ENCODE measurements at places on chromosomes 6 and 20. TPM values are rescaled to one million over a fixed set of nuclear protein-coding genes. Genes with fewer than 3 reads are reported as not detected.
A peak's percentile ranks its signal among the peaks of the same experiment; 100 is the strongest.

DNA sequence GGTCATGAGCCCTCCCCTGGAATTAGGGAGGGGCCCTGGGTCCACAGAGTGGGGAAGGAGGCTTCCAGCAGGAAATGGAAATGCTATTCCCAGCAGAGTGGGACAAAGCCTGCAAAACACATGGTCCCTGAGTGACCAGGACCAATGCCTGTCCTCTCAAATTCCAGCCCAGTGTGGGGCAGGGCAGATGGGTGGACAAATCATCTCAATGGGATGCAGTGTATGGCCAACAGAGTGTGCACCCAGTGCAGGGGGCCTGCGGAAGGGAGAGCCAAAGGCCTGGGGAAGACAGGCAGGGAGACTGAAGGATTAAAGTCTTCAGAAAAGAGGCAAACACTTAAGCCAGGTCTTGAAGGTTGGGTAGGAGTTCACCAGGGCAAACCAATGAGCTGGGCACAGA lies 28.7 kb upstream of the PHACTR3 start:
- H3K36me3 ChIP-seq: no peaks in the 10 kb centered on the region
- H3K27ac ChIP-seq: no peak overlapping the region
- DNase-seq: no peak
- peaks cover 4% of the 10 kb centered on the region for H3K4me1 ChIP-seq
- no peak overlapping the region for H3K4me3 ChIP-seq

- H3K4me3 ChIP-seq: no peak overlapping the region
- no peaks in the 10 kb centered on the region for H3K36me3 ChIP-seq
- H3K27me3 ChIP-seq: no peaks in the 10 kb centered on the region
- no peak for DNase-seq
Measured at GRCh38 chr20:51189814-51190782, 167.2 kb upstream of the KCNG1 start.

DNA sequence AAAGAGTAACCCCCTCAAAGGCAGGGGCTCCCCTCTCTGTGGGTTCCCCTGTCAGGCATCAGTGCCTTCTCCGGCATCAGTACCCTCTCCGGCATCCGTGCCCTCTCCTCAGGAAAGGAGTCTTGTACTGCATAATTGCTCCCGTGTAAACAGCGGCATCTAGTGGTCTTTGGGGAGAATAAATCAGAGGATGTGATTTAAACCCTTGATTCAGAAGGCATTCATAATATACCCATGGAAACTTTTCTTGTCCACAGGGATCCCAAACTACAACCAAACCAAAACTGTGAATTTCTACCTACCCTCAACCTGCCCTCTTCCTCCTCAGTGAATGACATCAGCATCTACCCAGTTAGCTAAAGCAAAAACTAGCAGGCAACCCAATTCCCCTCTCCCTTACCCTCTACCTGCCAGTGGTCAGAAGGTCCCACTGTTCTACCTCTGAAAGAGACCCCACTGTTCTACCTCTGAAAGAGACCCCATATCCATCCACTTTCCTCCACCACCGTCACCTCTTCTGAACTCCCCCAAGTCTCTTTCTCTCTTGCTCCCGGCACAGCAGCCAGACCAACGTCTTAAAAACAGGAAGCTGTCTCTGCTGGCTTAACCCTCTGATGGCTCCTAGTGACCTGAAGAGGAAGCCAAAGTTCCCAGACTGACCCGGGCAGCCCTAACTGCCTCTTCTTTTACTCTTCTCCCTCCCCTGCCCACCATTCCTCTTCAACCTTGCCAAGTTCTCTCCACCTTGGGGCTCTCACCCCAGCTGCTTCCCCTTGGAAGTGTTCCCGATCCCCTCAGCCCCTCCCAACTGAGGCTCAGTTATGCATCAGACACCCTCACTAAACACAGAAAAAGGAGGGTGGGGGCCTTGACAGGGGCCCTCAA lies 27.2 kb downstream of the UBE2V1 start:
- peaks cover 16% of the 10 kb centered on the region for H3K36me3 ChIP-seq
- H3K27ac ChIP-seq: peak overlapping the region; percentile 43
- H3K27me3 ChIP-seq: no peaks in the 10 kb centered on the region
- DNase-seq: peak; percentile 63

- no peak for DNase-seq
- peaks cover 6% of the 10 kb centered on the region for H3K36me3 ChIP-seq
- H3K27ac ChIP-seq: no peak overlapping the region
Measured at GRCh38 chr6:90583179-90583835, 3.6 kb downstream of the MAP3K7 start.

The GABRR1 gene
- not detected for total RNA-seq

GRCh38 chr6:77678048-77678447 lies 25.2 kb downstream of the MEI4 start:
- H3K27me3 ChIP-seq: no peaks in the 10 kb centered on the region
- no peaks in the 10 kb centered on the region for H3K4me1 ChIP-seq
- no peak for DNase-seq
- no peak overlapping the region for H3K4me3 ChIP-seq
- H3K36me3 ChIP-seq: no peaks in the 10 kb centered on the region
- H3K27ac ChIP-seq: no peak overlapping the region

DNA sequence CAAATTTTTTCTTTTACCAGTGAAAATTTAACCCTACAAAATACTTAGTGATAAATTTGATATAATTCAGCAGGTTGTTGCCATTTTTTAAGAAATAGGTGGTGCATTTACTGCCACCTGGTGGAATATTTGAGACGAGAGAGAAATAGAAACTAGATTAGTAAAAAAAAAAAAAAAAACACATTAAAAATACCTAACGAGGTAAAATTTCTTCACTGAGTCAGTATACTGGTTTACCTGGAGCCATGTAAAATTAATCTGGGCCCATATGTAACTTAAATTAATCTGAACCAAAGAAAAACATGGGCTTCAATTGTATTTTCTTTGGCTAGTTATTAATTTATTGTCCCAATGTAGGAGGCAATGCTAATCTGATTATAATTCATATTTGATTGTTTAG lies 520.8 kb downstream of the EPM2A start:
- H3K4me1 ChIP-seq: no peaks in the 10 kb centered on the region
- H3K27ac ChIP-seq: no peak overlapping the region
- DNase-seq: peak; percentile 10
- no peak overlapping the region for H3K4me3 ChIP-seq
- H3K36me3 ChIP-seq: no peaks in the 10 kb centered on the region

The OR12D1 gene
- not detected for total RNA-seq

DNA sequence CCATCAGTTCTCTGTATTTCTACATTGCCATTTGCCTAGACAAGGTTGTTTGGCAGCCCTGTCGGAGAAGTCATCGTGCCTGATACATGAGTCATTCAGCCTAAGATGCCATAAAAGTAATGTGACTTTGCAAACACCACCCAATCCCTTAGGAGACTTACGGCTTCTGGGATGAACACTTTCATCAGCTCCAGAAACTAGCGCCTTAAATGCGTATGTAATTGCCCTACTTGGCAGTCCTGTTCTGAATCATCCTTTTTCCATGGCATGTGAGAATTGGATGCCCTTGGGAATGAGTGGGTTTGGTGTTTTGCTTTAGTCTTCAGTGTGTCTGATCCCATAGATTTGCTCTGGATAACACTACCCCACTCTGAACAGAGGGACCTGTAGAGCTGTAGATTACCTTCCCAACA lies 158.5 kb downstream of the SASH1 start:
- H3K4me1 ChIP-seq: no peaks in the 10 kb centered on the region
- H3K27me3 ChIP-seq: peaks cover 2% of the 10 kb centered on the region

GRCh38 chr20:50558483-50558925 lies 48.3 kb downstream of the PTPN1 start:
- H3K4me3 ChIP-seq: no peak overlapping the region
- peaks cover 21% of the 10 kb centered on the region for H3K36me3 ChIP-seq
- DNase-seq: no peak
- no peak overlapping the region for H3K27ac ChIP-seq
- H3K27me3 ChIP-seq: no peaks in the 10 kb centered on the region

GRCh38 chr6:117487821-117488220 lies 5.3 kb downstream of the DCBLD1 start:
- peaks cover 10% of the 10 kb centered on the region for H3K4me1 ChIP-seq
- no peak overlapping the region for H3K4me3 ChIP-seq
- no peak for DNase-seq
- H3K27ac ChIP-seq: no peak overlapping the region
- peaks cover 21% of the 10 kb centered on the region for H3K27me3 ChIP-seq
- no peaks in the 10 kb centered on the region for H3K36me3 ChIP-seq

DNA sequence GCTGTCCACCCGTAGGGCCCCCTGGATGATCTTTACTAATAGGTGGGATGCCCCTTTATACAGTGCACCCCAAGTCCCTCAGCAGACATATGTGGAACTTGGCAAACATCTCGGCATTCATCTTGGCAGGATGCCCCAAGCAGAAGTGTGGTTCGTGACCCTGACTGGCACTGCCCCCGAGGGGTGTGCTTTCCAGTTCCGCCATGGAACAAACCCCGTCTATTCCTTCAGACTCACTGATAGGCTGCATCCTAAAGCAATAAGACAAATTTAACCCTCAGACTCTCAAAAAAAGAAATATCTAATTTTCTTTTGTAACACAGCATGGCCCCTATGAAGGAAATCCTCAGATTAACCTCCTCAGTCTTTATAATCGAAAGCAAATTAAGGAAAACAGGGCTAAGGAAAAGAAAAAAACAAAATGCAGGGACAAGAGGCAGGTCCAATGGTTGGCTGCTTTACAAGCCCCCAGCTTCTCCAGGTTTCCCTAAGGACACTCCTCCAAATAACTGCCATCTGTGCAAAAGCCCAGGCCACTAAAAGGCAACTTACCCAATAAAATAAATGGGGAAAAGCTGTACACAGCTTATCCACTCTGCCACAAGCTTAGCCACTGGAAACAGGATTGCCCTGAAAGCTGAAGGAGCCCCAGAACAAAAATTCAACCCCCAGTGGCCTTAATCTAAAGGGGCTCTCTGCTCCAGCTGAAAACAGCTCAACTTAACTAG lies 30.5 kb upstream of the RIPK1 start:
- H3K27me3 ChIP-seq: peaks cover 3% of the 10 kb centered on the region
- no peak overlapping the region for H3K27ac ChIP-seq
- no peaks in the 10 kb centered on the region for H3K4me1 ChIP-seq
- no peaks in the 10 kb centered on the region for H3K36me3 ChIP-seq
- H3K4me3 ChIP-seq: no peak overlapping the region
- DNase-seq: no peak

DNA sequence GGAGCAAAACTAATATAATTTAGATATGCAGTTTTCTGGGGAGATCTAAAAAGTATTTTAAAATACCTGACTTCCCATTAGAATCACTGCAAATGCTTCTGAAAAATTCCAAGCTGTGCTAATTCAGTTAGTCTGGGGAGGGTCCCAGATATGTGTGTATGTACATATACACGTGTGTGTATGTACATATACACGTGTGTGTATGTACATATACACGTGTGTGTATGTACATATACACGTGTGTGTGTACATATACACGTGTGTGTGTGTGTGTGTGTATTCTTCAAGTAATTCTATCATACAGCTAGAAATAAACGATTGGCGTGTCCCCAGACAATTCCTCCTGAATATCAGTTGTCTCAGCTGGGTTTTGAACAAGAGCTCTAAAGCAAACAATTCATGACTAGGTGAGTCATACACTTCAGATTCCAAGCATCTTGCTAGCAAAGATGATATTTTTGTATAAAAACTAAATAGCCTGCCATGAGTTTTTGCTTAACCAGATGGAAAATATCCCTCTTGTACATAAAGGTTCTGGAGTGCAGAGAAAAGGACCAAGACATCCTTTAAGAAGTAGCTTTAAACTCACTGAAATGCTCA lies 58.2 kb downstream of the SPACA1 start:
- no peak for DNase-seq
- no peaks in the 10 kb centered on the region for H3K4me1 ChIP-seq
- no peaks in the 10 kb centered on the region for H3K36me3 ChIP-seq
- no peak overlapping the region for H3K4me3 ChIP-seq
- H3K27me3 ChIP-seq: no peaks in the 10 kb centered on the region

The C6orf120 gene
- 18.2 TPM for total RNA-seq

The SSTR4 gene
- not detected for total RNA-seq

DNA sequence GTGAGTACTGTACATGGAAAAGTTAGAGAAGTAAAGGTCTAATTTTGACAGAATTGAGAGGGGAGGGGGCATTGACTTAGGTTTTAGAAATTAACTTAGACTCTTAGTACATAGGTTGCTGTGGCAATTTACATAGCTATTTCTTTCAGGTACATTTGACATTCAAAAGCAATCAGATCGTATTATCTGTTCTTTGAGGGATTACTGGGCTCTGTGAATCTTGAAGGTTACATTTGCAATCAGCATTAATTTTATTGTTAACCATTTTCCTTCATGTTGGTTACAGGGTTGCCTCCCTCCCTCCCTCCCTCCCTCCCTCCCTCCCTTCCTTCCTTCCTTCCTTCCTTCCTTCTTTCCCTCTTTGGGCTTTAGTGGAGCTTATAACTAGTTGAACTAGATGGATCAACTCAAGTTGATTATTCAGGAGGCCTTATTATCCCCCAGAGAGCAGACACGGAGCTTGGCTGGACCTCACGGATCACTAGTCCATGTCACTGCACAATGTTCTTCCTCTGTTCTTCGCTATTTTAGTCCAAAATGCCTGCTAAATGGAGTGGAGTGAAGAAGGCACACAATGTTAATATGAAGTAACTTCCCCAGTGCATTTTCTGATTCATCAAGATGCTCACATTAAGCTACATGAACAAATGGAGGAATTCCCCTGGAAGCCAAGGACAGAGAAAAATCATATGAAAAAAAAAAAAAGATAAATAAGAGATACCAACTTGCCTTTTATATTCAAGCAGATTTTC lies 87.8 kb downstream of the PLCB4 start:
- no peak for DNase-seq
- H3K36me3 ChIP-seq: no peaks in the 10 kb centered on the region
- no peaks in the 10 kb centered on the region for H3K4me1 ChIP-seq
- no peak overlapping the region for H3K27ac ChIP-seq
- no peaks in the 10 kb centered on the region for H3K27me3 ChIP-seq

DNA sequence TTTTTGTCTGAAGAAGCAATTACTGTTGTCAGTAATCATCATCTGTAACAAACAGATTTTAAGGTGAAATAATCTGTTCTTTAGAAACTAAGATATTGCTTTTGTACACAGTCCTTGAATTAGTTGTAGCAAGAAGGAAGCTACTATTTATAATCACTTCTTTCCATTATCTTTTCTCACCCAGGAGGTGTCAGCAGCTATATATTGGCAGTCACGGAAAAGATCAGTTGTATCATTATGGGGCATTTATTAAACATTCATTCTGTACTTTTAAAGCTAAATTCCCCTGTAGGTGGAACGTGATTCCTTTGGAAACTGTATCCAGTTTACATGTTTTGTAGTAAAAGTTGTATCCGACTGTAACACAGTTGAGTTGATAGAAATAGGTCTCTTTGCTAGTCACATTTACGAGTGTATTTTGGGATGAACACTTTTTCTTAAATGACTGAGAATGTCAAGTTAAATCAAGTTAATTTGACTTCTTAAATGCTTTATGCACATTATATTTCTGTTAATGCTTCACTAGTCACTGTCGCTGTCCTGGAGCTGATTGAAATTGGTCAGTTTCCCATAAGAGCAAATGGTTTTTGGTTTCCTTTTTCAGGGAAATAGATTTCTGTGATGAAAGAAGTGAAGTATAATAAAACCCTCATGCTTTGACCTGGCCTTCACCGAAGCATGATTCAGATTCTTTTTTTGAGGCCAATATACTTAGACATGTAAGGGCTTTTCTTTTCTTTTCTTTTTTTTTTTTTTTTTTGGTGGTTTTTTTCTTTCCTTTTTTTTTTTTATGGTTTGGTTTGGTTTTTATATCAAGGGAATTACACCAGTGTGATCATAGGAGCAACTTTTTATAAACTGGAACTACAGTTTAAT lies 5.1 kb downstream of the QKI start:
- peaks cover 19% of the 10 kb centered on the region for H3K4me1 ChIP-seq
- H3K27me3 ChIP-seq: no peaks in the 10 kb centered on the region
- no peak overlapping the region for H3K4me3 ChIP-seq
- no peak for DNase-seq

The PSORS1C1 gene
- total RNA-seq: not detected
